ENCODE measurements at places on chromosomes 7 and 10.
A peak's percentile ranks its signal among the peaks of the same experiment; 100 is the strongest.

DNA sequence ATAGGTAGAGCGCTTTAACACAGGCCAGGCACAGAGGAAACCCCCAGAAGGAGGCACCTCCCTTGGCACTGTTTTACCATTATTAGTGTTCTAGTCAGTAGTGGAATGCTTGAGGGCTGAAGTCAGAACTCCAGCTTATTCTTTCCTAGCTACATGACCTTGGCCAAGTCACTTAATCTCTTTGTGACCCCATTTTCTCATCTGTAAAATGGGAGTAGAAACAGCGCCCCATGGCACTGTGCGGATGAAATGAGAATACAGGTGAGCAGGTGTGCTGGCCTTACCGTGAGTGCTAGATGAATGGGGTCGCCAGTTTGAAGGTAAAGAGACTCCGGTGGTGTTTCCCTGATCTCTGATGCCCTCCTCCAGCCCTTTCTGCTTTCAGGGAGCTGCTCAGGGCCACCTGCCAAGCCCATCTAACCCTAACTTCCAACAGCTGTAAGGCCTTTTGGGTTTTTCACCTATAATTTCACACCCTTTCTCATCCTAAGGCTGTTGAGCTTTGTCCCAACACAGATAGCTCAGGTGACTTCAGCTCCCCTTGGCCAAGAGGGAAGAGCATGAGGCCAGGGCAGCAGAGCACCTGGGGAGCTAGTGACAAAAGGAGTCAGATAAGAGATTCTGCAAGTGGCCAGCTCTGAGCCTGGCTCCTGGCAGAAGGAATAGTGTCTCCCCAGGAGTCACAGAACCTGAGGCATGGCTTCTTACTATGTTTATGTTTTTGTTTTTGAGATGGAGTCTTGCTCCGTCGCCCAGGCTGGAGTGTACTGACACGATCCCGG is 76.8 kb downstream of the SH3PXD2A start:
- no peak for DNase-seq

- DNase-seq: no peak
Measured at GRCh38 chr10:32155075-32155516, 98.9 kb upstream of the KIF5B start.

DNA sequence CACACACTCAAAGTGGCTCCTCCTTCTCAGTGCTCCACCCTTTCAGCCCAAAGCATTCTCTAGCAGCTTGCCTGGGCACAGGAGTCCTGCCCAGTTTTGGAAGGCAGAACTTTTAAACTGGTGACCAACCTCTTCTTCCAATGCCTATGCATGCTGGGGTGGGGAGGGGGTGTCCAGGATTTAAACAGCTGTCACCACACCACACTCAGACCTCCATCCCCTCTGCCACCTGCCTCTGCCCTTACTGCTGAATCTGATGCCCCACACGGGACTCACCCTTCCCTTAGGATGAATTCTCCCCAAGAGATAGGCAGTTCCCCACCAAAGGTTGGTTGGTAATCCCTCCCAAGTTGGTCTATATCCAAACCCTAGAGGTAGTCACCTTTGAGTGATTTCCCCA is 50.2 kb downstream of the FRMPD2 start:
- DNase-seq: no peak

DNA sequence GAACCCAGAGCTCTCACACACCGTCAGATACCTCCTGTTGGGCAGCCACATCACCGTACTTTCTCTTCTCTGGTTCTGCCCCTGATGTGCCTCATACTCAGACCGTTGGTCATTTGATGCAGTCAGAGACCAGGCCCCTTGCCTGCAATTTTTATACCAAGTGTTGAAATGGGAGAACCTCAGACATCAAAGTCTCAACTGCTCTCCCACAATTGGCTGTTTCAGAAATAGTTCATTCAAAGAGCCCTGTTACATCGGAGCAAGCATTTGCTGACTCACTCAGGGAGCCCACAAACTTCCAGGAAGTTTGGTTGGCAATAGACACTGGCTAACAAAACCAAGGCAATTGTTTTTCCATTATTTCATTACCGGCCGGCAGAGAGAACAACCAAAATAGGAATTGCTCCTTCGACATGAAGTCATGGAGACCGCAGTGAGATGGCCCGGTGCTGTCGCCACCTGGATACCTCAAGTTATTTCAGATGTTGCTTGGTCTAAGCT is 33.5 kb upstream of the ADAM12 start:
- no peak for DNase-seq

DNA sequence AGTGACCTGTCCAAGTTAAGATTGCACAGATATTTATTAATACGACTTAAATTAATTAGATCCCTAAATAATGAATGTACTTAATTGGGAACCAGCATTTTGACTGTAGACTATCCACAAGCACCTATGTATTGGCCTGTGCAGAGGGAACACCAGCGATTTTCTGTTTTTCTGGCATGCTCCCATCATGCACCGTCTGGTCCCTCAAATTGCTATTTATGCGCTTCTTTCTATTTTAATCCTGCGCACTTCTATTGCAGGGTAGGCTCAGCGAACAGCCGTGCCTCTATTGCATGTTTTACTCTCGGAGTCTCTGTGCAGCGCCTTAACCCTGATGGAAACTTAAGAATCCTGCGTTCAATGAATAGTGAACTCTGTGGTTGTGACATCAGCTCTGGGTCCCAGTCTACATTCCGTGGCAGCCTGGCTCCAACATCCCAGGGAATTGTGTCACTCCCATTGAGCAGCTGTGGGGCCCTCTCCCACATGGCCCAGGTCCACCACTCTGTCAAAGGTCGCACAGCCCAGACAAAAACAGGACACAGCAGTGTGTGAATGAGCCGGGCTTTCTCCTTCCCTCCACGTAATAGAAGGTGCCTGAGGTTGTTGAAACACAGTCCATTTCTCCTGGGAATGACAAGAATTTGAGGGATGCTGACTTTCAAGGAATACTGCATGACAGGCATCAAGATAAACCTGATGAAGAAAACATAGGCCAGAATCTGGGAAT is 239.7 kb upstream of the KLF6 start:
- no peak for DNase-seq

DNA sequence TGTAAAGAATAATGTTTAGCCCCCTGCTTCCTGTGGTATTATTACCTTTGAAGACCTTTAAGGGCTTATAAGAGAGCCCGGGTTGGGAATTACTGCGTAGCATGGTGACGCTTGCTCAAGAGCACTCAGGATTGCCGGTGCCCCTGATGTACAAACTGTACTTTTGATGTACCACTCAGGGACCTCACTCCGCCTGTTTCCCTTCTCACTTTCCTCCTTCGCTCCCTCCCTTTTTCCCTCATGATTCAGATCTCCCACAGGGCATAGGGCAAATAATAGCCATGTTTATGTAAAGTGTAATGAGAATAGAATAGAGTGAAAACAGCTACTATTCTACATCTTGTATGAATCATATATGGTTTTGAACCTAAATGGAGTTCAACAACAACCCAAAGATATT is 77.8 kb upstream of the PDCD4 start:
- DNase-seq: no peak

GRCh38 chr10:59577984-59578383 is 131.7 kb downstream of the SLC16A9 start:
- no peak for DNase-seq

GRCh38 chr10:76337641-76338040 is 906.2 kb downstream of the LRMDA start:
- no peak for DNase-seq

- DNase-seq: peak; percentile 47
Measured at GRCh38 chr7:151432658-151433521, 7.1 kb downstream of the CRYGN start.

DNA sequence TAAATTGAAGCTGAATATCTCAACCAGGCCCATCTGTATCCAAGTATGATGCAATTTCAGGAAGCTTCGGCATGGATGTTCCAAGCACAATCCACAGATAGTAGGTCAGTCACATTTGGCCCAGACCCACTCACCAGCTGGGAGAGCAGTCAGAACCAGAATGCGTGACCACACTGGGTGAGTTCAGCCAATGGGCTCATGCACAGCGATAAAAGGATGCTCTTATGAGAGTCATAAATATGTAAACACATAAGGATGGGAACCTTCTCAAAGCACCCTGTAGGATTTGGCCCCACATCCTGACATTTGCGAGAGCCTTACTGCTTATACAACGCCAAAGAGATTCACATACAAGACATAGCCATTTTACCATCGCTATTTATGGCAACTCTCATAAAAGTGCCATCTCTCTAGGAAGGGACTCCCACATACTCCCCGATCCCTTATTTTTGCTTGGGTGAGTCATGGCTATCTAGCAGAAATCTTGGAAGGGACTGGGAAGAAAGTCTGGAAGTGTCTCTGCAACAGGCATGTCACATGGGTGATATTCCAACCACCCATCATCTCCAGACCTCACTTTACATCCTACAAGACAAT is 3.0 kb downstream of the AFAP1L2 start:
- no peak for DNase-seq

DNA sequence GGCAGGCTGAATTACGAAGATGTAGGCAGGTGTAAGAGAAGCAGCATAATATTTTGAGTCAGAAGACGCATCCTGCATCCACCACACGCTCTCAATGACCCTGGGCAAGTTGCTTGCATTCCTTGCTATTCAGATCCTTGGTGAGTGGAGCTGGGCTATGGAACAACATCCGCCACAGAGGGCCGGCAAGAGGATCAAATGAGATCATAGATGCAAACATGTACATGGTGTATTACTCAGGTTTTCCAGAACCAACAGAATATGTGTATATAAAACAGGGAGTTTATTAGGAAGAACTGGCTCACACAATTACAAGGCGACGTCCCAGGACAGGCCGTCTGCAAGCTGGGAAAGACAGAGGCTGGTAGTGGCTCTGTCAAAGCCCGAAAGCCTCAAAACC is 51.5 kb downstream of the ADAM12 start:
- no peak for DNase-seq

- DNase-seq: no peak
Measured at GRCh38 chr7:136677471-136678365, 190.7 kb upstream of the CHRM2 start.

GRCh38 chr7:24733414-24734060 is 23.7 kb downstream of the GSDME start:
- no peak for DNase-seq

GRCh38 chr7:111529507-111530355 is 32.6 kb downstream of the IMMP2L start:
- DNase-seq: no peak

- DNase-seq: no peak
Measured at GRCh38 chr7:36117203-36117840, 35.7 kb upstream of the EEPD1 start.

DNA sequence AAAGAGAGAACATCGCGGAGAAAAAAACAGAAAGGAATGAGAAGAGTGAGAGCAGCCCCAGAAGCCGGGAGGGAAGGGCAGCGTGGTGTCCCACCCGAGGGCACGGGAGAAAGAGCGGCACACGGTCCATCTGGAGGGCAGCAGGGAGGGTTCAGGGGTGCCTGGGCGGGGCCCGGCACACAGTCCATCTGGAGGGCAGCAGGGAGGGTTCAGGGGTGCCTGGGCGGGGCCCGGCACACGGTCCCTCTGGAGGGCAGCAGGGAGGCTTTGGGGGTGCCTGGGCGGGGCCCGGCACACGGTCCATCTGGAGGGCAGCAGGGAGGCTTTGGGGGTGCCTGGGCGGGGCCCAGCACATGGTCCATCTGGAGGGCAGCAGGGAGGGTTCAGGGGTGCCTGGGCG is 172.4 kb downstream of the ZMYND11 start:
- no peak for DNase-seq

DNA sequence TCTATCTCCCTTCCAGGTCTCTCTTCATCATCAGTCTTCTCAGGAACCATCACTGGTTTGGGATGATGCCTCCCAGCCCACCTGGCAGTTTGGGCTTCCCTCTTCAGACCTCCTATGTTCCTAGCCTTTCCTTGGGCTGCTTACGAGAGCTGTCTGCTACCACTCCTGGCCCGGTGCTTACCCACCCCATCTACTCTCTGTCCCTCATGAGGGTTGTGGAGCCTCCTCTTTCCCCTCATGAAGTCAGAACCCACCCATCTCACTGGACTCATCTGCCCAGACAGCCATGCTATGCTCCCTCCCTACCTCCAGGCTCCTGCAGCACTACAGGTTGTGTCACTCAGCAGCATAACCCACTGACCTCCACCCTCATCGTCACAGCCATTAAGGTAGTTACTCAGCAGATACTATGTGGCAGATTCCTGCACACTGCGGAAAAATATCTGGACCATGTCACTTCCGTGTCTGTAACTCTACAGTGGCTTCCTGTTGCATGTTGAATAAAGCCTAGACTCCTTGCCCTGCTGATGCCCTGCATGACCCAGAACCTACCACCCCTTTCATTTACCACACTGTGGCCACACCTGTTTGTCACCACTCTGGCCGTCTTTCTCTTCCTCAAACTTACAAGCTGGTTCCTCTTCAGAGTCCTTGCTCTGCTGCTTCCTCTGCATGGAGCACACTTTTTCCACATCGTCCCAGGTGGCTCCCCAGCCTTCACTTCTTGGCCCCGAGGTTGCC is 2.0 kb downstream of the DBNL start:
- no peak for DNase-seq

DNA sequence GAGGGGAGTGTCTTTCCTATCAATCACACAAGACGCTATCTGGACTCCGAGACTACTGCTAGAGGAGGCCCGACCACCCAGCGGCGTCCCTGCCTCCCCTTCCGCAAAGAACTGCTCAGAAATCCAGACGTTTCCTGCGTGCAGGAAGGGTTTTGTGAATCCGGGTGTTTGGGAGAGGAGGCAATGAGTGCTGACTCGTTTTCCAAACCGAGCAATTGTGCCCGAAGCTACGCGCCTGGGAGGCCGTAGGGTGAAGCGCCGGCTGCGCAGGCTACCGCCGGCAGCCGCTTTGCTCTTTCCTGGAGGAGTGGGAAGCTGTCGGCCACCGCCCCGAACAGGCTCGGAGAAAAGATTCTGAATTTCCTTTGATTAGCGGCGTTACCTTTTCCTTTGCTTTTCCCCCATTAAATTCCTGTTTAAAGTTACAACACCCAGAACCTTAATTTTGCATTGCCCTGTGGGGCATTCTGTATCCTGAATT is 5.3 kb downstream of the VAX1 start:
- no peak for DNase-seq

DNA sequence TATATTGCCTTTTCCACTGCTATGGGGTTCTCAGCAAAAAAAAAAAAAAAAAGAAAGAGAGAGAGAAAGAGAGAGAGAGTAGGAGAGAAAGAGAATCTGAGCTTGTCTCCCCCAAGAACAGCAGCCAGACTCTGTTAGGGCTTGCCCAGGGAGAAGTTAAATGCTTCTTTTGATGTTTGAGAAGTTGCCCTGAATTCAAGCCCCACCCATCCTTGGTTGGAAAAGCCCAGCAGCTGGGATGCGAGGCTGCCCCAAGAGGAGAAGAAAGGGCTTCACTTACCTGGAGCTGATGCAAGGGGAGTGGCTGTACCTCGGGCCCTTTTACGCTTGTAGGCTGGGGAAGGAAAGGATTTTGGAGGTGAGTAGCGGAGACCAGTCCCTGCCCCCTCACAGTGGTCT is 20.9 kb upstream of the MGMT start:
- no peak for DNase-seq

- DNase-seq: no peak
Measured at GRCh38 chr7:25026156-25026555, 46.2 kb upstream of the OSBPL3 start.

Measured in activated gamma-delta T cell treated with anti-CD3 and anti-CD28 coated beads, Interleukin-2, amount 50 U/mL, for 16 hours (primary cell).